ENCODE measurements at places on chromosomes 4 and X.

GRCh38 chr4:169438057-169438480, 167.3 kb upstream of the SH3RF1 start:
- no peak for DNase-seq

DNA sequence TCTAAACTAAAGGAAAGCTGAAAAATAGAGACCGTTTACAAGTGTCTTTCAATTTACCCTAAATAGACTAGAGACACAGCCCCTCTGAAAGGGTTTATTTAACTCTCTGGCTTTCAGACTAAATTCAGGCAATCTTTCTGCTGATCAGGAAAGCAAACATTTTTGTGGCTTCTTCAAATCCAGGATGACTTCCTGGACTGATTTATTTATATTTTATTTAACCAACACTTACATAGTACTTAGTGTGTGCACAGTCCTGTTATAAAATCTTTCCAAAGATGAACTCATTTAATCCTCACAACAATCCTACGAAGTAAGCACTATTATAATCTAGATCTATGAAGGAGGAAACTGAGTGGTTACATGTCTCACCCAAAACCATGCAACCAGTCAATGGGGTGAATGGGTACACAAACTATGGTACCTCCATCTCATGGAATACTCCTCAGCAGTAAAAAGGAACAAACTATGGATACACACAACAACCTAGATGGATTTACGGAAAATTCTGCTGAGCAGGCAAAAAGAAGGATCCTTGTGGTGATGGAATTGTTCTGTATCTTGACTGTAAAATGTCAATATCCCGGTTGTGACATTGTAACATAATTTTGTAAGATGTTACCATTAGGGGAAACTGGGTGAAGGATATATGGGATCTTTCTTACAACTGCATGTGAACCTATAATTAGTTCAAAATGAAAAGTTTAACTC, 64.1 kb upstream of the MAMLD1 start:
- DNase-seq, result no peak

DNA sequence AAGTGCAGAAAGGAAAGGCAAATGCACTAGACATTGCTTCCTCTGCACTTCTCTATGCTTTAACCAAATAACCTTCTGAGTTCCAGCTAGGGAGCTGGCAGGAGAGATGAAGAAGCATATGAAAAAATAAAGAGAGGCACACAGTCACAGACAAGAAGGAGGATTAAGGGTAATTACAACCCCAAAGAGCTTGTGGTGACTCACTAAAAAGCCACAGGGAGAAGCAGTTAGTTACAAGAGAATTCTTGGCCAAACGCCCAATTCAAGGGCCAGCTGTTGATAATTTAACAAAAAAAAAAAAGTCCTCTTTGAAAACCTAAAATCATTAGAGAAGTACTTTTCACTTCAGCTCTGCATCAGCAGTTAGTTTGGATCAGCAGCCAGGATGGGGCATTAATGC, 478.0 kb downstream of the KCNIP4 start:
- DNase-seq, result no peak

DNA sequence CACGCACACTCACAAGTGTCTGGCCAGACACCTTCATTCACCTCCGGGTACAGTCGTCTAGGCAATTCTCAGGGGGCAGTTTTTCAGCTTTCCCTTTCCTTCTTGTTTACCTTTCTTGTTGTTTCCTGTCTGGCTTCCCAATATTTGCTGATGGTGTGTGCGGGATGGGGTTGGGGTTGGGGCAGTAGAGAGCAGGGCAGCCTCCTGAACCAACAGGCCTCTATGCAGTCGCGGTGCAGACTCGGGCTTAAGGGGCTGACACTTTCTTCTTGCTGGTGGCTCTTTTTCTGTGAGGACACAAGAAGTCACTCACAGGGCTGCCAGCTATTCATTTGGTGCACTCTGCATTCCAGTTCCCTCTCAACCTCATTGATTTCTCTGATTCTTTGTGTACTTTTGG, 56.4 kb downstream of the NBDY start:
- no peak for DNase-seq

GRCh38 chr4:27009539-27009938, 148.9 kb downstream of the STIM2 start:
- no peak for DNase-seq

GRCh38 chr4:62871078-62871477, 1538.2 kb downstream of the TECRL start:
- DNase-seq, result no peak

DNA sequence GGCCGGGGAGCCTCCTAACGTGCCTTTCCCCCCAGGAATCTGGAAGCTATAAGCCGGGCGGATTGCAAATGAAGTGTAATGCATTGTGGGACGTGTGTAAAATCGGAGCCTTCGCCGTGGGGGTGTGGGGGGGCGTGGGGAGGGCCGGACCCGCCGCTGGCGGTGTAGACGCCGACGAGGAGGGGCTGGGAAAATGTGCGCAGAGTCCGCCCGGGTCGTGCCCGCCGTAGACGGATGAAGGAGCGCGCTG, 1.3 kb downstream of the STOX2 start:
- no peak for DNase-seq

GRCh38 chr4:87066403-87067123, 131.8 kb downstream of the AFF1 start:
- DNase-seq, result no peak
